ENCODE measurements at places on chromosomes 6 and 20.

- no peak for DNase-seq
Observed at GRCh38 chr20:4829514-4830215, 108.0 kb downstream of the PRND start.

GRCh38 chr6:166558156-166559005 is 28.1 kb downstream of the RAMACL start:
- DNase-seq = no peak

- no peak for DNase-seq
Observed at GRCh38 chr20:50049442-50050026, 63.4 kb downstream of the UBE2V1 start.

- DNase-seq = no peak
Observed at GRCh38 chr6:20790032-20790791, 256.0 kb downstream of the CDKAL1 start.

GRCh38 chr20:1809131-1809572 is 86.1 kb upstream of the SIRPA start:
- no peak for DNase-seq

- no peak for DNase-seq
Observed at GRCh38 chr6:53310771-53311585, 37.8 kb downstream of the ELOVL5 start.

DNA sequence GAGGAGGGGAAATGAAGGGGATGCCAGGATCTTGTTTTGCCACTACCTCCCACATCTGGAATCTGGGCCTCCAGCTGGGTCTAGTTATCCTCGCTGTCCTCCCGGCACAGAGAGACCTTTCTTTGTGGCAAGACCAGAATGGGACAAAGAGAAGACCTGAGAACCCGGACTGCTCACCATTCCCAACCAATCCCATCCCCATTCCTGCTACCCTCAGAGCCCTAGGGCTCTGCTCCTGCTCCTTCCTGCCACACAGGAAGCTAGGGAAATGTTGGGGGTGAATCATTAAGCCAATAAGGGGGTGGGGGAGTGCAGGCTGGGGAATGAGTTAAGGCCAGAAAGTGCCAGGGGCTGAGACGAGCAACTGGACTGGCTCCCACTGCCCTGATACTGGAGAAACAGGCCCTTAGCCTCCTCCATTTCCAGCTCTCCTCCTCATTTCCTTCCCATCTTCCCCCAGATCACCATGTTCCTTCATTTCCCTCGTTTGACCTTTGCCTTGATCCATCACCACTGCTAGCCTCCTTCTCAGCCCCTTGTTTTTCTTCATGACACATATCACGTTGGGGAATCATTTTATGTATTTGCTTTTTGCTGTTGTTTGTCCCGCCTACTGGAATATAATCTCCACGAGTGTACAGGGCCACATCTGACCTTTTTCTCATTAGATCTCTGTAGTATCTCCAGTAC is 4.6 kb upstream of the IER3 start:
- no peak for DNase-seq

GRCh38 chr6:125231133-125231532 is 70.6 kb downstream of the HDDC2 start:
- no peak for DNase-seq

DNA sequence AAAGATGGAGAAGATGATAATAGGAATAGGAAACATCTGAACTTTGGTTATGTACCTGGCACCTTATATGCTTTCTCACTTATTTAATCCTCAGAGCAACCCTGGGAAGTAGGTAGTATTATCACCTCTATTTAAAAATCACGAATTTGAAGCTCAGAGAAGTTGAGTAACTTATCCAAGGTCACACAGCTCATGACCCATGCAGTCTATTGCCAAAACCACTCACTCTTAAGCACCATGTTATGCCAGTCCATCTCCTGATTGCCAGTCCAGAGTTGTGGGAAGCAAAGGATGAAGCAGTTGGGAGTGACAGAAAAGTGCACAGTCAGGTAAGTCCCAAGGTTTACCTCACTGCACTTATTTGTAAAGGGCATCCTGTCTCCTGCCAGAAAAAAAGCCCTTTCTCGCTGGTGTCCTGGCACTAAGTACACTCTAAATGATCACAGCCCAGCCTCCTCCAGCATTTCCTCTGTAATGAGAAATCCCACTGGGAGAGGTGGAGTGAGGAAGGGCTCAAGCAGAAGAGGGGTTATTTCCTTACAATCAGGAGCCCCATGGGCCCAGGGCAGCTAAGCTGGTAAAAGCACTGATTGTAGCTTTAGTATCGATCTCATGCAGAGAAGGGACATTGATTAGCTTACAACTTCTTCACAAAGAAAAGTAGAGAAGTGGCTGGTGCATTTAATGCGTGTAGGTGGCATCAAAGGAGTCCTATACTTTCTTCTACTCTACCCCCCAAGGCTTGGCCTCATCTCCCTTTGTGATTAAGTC is 21.3 kb upstream of the SCGN start:
- no peak for DNase-seq

DNA sequence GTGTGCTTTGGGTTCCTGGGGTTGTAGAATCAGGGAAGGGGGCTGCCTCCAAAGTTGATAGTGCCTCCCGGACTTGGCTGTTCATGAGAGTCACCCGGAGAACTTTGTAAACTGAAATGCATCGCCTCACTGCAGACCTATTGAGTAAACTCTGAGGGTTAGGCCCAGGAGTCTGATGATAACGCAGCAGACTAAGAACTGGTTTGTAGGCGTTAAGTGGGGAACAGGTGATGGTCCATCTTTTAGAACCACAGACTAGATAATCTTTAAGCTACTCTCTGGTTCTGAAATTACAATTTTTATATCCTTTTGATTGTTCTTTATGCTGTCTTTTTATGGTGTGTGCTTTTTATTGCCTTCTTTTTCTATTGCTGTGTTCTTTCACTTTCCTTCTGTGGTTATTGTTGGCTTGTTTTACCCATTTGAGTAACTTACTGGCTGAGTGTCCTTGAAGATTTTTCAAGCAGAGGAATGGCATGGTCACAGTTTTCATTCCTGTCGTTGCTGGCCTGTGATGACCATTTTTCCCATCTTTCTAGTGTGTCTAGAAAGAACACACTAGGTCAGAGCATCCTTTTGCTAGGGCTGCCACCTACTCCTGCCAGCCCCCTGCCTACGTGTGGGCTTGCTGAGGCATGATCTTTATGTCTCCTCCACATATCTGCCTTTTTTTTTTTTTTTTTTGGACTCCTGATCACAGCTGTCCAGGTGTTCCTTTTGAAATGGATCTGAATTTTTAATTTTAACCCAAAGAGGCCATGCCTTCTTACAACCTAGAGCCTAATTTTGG is 30.9 kb downstream of the LRRC1 start:
- no peak for DNase-seq

DNA sequence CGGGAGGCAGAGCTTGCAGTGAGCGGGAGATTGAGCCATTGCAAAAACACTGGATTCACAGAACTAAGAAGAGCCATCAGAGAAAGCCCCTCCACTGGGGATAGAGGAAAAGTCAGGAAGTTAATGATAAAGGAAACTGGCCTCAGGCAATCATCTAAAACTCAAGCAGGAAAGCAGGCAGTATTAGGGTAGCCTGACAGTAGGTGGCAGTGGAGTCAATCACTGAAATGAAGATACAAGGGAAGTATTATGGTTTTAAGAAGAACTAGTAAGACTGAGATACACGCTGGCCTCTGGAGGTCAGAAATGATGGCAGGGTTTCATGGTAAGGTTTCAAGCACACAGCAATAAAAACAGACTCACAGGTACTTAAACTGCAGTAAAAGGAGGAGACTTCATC is 578.3 kb downstream of the HACE1 start:
- no peak for DNase-seq

DNA sequence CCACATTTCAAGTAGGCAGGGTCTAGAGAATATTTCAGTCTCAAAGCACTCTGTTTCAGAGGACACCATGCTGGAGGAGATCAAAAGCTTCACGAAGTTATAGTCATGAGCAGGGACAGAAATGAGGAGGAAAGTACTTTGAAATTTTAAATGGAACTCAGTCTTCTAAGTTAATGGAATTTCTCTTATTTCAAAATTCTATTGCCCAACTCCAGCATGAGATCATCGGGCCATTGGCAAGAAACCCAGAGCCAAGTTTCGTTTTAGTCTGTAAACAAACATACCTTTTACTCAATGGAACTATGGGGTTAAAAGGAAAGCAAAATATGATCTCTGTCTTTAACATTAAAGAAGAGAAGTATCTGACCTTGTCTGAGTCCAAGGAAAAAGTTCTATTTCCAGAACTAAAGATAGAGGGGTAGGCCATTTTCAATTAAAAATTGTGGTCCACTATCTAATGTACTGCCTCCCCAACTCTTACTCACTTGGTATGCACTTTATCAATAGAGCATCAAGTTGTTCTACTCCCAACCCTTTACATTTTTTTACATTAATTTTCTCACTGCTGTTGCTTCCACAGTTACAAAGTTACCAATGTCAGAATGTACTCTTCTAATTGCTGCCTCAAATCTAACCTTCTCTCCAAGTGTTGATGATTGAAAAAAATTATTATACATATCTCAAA is 235.3 kb upstream of the NRSN1 start:
- no peak for DNase-seq

DNA sequence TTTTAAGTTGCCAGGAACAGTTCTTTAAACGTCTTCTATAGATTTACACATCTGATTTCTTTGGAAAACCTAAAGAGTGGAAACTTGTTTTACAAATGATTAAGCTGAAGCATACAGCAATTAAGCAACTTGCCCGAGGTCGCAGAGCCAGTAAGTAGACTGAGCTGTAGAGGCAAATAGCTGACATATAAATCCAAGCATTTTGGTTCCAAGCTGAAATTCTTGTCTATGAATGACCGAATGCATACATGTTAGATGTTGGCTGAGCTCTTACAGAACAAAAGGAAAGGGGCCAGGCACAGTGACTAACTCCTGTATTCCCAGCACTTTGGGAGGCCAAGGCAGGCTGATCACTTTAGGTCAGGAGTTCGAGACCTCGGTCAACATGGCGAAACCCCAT is 101.8 kb upstream of the SGK1 start:
- DNase-seq = no peak

DNA sequence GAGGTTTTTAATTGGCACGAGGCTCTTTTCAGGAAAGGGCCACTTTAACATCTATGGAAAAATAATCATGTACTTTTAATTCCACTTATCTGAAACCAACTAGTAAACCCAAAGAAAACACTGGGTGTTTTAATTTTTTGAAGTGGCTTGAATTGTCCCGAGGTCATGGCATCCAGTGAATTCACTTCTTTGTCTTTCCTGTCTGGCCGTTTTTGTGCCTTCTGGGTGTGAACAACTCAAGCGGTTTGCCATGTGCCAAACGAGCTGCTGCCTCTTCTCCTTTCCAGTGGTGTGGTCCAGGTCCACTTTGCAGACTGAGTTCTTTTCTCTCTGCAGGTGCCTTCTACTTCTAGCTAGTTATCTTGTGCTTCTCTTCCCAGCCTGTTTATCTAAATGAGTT is 117.5 kb downstream of the PLCB4 start:
- DNase-seq = no peak

GRCh38 chr6:115583290-115583689 is 477.4 kb downstream of the FRK start:
- no peak for DNase-seq

GRCh38 chr20:21017528-21018085 is 88.6 kb downstream of the LINC00237 start:
- no peak for DNase-seq

DNA sequence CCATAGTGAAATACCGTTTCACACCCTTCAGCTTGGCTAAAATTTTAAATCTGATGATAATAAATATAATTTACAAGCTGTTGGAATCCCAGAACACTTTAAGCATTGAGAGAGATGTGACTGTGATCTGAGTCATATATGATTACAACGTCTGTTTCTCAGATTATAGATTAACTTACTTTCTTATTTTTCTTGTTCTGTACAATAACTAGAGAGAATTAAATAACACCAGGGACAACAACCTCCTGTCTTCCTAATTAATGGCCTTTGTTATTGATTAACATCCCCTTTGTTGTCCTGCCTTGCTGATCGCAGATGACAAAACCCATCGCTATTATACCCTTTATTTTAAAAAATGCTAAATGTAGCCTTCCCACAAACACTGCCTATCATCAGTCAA is 87.8 kb upstream of the EZR start:
- DNase-seq = no peak

GRCh38 chr6:108559884-108560462 is 744 bp upstream of the FOXO3 start:
- DNase-seq = no peak

GRCh38 chr6:163839296-163839695 is 424.8 kb downstream of the QKI start:
- DNase-seq = no peak
